Cortex of kidney (tissue), 1 donor: ENCODE measurements at places on chromosomes 16 and 17.

GRCh38 chr16:28107232-28107631 is 43.7 kb upstream of the GSG1L start:
- DNase-seq = no peak

- DNase-seq = no peak
Measured at GRCh38 chr16:88844419-88845036, 12.2 kb downstream of the GALNS start.

DNA sequence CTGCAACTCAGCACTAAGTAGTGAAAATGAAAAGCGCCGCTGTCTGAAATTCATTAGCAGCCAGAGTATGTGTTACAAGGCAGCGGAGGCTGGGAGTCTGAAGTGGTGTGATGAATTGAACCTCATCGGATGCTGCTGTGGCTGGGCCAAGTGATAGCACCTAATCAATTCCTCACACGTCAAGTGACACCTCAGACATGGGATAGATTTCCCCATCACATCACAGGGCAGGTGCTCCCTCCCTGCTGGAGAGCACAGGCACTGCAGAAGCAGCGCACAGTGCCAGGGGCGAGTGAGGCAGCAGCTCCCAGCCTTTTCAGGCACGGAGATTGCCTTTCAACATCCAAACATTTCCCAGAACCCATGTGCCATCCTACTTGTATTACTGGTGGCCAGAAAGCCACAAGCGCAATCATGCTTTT is 32.2 kb downstream of the DRC3 start:
- DNase-seq = no peak

DNA sequence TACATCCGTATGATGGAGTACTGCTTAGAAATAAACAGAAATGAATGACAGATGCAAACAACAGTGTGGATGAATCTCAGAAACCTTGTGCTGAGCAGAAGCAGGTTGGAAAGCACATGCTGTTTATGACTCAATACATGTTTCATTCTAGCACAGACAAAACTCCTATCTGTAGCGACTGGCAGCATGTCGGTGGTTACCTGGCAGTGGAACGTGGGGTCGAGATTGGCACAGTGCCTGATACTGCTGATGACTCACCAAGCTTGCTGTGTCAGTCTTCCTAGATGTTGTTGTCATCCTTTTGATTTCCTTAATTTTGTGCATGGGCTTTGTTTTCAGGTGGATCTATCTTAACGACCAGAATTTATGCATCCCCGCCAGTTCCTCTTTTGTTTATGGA is 62.1 kb downstream of the GAN start:
- no peak for DNase-seq

DNA sequence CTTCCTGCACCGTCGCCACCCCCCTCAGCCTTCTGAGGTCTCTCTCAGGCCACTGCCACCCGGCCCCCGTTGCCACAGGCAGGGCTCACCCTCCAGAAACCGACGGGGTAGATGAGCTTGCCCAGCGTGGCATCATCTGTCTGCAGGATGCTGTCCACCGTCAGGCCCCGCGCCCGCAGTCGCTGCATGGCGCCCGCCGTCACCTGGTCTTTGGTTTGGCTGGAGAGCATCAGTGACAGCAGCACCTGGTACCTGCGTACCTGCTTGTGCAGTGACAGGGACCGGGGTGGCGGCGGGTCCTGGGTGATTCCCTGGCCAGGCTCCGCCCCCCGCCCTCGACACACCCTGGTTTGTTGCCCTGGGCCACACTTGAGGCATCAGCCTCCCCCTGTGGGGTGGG is 3.1 kb downstream of the NTHL1 start:
- DNase-seq = no peak

DNA sequence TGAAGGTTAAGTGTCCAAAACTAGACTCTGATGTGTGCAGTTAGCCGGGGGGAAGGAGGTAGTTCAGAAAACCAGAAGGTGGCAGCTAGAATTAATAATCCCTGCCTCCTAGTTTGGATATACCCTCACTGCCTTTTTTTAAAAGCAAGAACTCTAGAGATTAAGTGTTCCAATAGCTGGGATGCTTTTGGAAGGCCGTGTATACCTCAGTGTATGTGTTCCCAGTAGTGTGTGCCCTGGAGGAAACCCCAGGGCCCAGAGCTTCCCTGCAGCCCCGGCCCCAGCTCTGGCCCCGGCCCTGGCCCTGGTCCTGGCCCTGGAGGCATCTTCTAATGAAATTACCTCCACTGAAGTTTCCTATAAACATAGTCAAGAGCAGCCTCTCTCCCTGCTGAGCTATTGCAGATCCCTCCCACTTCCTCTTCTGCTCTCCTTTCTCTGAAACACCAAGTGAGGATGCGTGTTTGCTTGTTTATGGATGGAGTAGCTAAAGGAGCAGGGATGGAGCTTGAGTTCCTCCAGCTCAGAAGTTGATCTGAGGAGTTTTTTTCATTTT is 130.7 kb downstream of the PRKCA start:
- DNase-seq = no peak

DNA sequence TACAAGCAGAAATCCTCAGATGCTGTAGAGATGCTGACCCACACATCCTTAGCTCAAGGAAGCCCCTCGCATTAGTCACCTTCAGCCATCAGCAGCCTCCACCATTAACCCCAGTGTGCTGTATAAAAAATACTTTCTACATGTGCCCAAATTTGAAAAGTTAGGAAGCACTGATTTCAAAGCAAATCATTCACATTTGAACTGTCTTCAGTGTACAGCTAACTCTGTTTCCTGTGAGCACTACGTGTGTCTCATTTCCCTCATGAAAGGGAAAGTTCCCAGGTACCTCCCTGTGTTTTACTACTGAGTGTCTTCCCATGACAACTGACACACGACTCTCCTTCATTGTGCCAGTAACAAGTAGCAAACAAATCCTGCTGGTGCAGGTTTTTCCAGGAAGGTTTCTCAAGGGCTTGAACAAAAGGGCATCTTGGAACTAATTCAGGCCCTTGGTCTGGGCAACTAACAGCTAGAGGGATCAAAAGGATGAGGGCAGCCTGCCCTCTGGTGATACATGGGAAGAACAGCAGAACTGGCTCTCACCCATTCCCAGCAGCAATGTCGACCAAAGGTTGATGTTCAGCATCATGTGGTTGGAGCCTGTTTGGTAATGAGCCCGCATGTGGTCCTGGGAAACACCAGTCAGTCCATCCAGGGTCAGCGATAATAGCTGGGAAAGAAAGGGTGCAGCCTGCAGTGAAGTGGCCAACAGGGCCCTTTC is 4.0 kb downstream of the SLC35B1 start:
- no peak for DNase-seq

DNA sequence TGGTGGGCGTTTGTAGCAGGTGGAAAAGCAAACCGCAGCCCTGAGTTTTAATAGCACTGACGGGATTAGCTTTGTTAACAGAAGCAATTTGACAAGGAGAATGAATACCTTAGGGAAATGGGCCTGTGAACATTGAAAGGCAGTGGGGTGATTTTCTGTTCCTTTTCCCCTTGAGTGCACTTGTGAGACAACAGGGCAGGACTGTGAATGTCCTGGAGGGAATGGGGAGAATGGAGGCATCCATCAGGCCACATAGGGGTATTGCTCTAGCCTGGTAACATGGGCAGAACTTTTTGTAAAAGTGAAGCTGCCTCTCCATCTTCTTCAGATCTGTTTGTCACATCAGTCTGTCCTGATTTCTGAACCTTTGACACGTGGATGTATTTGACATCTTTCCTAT is 26.2 kb downstream of the USP43 start:
- no peak for DNase-seq

- DNase-seq = no peak
Measured at GRCh38 chr17:82436601-82437324, 13.8 kb downstream of the CYBC1 start.

DNA sequence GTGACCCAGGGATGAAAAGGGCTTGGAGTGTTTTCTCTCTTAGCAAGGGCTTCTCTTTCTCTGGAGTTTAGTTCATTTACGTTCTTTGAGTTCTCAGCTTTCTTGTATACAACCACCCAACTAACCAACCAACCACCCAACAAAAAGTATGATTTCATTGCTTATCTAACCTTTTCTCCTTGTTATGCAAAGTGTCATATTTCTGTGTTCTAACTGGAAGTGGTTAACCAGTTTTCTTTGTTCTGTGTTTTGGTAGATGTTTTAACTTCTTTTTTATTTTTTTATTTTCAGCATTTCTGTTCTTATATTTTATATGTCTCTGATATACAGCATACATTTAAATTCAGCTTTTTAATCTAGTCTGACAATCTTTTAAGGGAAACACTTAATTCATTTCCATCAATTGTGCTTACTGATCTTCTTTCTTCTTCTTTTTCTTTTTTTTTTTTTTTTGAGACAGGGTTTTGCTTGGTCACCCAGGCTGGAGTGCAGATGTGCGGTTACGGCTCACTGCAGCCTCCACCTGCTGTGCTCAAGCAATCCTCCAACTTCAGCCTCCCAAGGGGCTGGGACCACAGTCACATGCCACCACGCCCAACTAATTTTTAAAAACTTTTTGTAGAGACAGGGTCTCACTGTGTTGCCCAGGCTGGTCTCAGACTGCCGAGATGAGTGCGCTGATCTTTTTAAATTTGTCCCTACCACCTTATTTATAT is 29.6 kb downstream of the NLK start:
- no peak for DNase-seq

DNA sequence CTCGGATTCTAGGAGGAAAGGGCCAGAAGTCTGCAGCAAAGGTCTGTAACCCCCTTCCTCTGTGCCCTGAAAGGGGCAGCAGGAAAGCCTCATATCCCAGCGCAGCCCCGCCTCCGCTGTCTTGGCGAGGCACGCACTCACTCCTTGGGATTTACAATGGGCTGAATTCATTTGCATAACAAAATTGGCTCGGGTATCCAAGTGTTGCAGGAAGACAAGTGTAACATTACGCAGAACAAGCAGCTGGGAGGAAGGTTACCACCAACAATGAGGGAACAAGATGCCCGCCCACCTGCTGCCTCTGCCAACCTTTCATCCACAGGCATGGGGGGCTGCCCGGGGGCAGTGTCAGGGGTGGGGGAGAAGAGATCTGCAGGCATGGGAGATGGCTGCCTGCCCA is 130.4 kb downstream of the MRM1 start:
- no peak for DNase-seq

DNA sequence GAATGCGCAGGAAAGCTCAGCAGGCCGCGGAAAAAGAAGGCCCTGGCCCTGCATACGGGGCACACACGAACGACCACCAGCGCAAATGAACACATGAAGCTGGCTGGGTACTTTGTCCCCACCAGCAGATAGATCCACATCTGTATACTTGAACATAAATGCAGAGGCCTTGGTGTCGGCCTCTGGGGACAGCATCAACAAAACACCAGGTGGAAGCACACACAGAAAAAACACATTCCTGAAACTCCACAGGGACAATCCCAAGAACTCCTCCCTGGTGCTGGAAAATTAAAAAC is 606 bp upstream of the ZBTB4 start:
- no peak for DNase-seq

DNA sequence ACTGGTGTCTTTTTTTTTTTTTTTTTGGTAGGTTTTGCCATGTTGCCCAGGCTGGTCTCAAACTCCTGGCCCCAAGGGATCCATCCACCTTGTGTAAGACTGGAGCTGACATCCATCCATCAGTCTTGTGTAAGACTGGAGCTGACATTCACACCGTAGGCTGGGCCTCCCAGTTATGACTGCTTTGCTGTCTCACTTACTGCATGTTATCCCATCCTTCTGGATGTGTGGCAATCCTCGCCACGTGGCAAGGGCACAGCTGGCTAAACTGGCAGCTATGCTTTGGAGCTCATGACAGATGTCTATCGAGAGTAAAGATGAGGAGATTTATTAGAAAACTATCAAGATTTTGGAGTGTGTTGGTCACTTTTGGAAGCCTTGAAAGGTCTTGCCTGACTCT is 115.1 kb downstream of the ABCA8 start:
- no peak for DNase-seq

GRCh38 chr16:85675251-85675874 is 13.4 kb downstream of the GINS2 start:
- no peak for DNase-seq

DNA sequence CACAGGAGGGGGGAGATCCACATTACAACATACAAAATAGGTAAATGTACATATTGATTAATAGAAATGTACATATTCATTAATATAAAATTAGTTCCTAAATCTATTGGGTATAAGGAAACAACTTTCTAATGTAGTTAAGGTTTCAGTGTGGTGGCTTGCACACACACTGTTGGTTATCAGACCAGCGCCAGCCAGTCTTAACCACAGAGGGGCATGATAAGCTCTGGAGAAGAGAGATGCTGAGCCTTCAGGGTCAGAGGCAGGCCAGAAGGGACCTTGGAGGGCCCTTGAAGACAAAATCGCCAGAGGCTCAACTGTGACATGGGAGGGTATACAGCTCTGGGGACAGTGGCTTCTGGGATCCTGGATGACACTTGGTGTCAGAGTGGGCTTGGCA is 10.9 kb upstream of the ZFP90 start:
- DNase-seq = no peak

DNA sequence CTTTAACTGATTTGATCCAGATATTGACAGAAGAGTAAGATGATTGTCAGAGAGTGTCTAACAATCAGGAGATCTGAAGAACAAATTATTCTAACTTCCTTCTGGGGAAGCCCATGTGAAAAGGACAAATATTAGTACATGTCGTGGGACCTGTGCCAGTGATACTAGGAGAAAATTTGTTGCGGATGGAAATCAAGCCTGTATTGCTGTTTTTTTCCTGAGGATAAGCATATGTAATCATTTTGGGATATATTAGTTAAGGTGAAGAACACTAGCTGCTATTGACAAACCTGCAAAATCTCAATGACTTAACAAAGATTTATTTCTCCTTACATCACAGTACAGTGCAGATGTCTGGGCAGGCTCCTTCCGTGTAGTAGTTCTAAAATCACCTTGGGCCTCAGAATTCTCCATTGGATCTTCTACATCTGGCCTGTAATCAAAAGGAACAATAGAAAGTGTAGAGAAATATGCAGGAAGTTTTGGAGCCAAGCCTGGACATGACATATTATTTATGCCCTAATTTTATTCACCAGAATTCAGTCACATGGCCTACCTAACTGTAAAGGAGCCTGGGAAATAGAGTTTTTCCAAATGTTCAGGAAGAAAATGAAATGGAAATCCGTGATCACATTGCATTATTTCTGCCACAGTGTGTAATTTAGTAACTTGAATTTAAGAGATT is 58.3 kb downstream of the CYB561 start:
- no peak for DNase-seq

DNA sequence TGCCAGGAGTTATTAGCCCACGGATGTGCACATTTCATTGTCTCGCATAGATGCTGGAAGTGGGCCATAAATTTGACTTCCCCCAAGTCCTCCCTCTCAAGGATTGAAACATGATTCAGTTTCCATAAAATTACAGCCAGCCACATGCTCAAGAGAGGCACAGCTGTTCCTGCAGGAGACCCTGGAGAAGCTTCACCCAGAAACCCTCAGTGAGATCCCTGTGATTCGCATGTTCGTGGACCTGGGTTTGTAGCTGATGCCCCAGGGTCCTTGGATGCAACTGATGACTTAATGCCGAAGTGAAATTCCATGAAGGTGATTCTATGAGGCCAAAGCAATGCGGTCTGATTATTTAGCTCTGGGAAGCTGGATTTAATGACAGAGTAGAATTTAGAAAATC is 24.7 kb upstream of the AQP8 start:
- DNase-seq = no peak

GRCh38 chr16:3781421-3781820 is 64.1 kb upstream of the TRAP1 start:
- DNase-seq = no peak
